ENCODE measurements at places on chromosomes 3 and 15. TPM values are rescaled to one million over a fixed set of nuclear protein-coding genes. Genes with fewer than 3 reads are reported as not detected.

The SCAANT1 gene
- total RNA-seq, result not detected

The THSD4 gene
- 23.0 TPM for total RNA-seq

The TARS3 gene
- 8.0 TPM for total RNA-seq

The CASR gene
- total RNA-seq, result not detected

The ISLR2 gene
- total RNA-seq, result 0.15 TPM

The ACTC1 gene
- total RNA-seq, result 0.17 TPM

The CCK gene
- total RNA-seq, result 1.2 TPM

The ZCWPW2 gene
- total RNA-seq, result 0.11 TPM

The GPR27 gene
- 3.1 TPM for total RNA-seq

The PSTPIP1 gene
- not detected for total RNA-seq

The CSPG5 gene
- 1.4 TPM for total RNA-seq

The GOLGA8J gene
- 0.06 TPM for total RNA-seq

The OIP5 gene
- 15.0 TPM for total RNA-seq

The THRB gene
- 1.2 TPM for total RNA-seq

The ZMAT3 gene
- total RNA-seq, result 7.4 TPM

The MYL3 gene
- not detected for total RNA-seq

The LYZL4 gene
- not detected for total RNA-seq

The TMF1 gene
- 15.8 TPM for total RNA-seq

The CIAO2A gene
- total RNA-seq, result 113 TPM

The GOLGA8K gene
- total RNA-seq, result 0.89 TPM

The ARPIN gene
- total RNA-seq, result 11.8 TPM

The ETFA gene
- total RNA-seq, result 244 TPM

The NR1I2 gene
- not detected for total RNA-seq

The LEKR1 gene
- total RNA-seq, result 0.54 TPM

The RTP4 gene
- total RNA-seq, result not detected

The GPR160 gene
- 1.5 TPM for total RNA-seq

The CAND2 gene
- total RNA-seq, result 0.42 TPM

The PPARG gene
- total RNA-seq, result 36.5 TPM

The CHRNA3 gene
- 0.46 TPM for total RNA-seq

The STRC gene
- 0.06 TPM for total RNA-seq

The RHOV gene
- 6.0 TPM for total RNA-seq

The ARGFX gene
- not detected for total RNA-seq

The C3orf49 gene
- total RNA-seq, result not detected

The ERICH6 gene
- total RNA-seq, result not detected

The PEX5L gene
- total RNA-seq, result not detected

The FSIP1 gene
- 0.49 TPM for total RNA-seq

The CPLX3 gene
- 0.05 TPM for total RNA-seq

The GPR149 gene
- total RNA-seq, result not detected

The CCR3 gene
- not detected for total RNA-seq

The SH2D7 gene
- total RNA-seq, result not detected

The ALDH1A3 gene
- total RNA-seq, result 19.5 TPM

The GUCA1C gene
- not detected for total RNA-seq

The LMOD3 gene
- total RNA-seq, result not detected

The DUOXA2 gene
- total RNA-seq, result not detected

The ACY1 gene
- total RNA-seq, result 26.8 TPM

The RARRES1 gene
- 9.2 TPM for total RNA-seq

The MESP2 gene
- 0.54 TPM for total RNA-seq

The GATA2 gene
- total RNA-seq, result 5.0 TPM

The P4HTM gene
- total RNA-seq, result 12.4 TPM

The FBXO40 gene
- not detected for total RNA-seq
